ENCODE measurements at places on chromosomes 6 and 20.

GRCh38 chr20:50191544-50192363, 1.1 kb downstream of the CEBPB start:
- DNase-seq: peak; percentile 61

DNA sequence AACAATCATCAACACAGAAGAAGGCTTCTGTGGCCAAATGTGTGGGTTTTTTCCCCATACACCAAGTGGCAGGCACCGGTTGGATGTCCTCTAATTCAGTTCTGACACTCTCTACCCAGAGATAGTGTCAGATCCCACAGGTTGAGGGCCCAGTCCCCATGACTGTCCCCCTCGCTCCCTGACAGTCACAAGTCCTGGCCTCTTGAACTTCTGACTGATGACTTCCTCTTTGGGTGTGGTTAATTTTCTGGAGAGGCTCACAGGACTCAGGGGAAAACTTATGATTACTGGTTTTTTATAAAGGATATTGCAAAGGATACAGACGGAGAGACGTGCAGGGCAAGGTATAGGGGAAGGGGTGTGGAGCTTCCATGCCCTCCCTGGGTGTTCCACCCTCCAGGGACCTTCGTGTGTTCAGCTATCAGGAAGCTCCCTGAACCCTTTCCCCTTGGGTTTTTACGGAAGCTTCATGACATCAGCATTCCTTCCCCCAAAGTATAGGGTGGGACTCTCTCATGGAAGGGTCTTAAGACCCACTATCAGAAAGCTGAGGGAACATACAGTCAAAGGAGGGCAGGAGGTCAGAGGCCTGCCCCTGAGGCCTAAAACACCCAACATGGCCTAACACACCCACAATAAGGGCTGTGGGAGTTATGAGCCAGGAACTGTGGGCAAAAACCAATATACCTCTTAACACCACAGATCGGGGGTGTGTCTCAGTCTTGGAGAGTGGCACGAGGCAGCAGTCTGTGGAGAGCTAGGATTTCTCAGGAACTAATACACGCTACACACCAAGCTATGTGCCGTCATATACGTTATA, 33.3 kb downstream of the FARS2 start:
- no peak for DNase-seq

GRCh38 chr6:52407467-52407866, 12.7 kb upstream of the EFHC1 start:
- DNase-seq: no peak

GRCh38 chr6:1577896-1578745, 31.6 kb upstream of the FOXC1 start:
- DNase-seq: no peak

DNA sequence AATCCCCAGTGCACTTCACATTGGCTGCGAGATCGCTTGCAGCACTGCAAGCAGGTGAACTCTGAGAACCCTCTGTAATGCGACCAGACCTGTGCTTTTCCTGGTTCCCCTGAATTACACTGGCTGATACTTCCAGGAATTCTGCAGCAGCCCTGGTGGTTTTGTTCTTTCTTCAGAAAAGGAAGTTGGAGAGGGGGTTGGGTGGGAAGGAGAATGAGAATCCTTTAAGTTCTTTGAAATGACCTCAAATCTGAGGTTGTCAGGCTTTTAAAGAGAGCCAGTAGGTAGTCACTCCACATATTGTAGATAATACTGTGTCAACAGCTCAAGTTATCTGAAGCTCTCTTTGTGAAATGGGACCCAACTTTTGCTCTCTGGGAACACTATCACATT, 62.4 kb downstream of the GCNT2 start:
- no peak for DNase-seq

DNA sequence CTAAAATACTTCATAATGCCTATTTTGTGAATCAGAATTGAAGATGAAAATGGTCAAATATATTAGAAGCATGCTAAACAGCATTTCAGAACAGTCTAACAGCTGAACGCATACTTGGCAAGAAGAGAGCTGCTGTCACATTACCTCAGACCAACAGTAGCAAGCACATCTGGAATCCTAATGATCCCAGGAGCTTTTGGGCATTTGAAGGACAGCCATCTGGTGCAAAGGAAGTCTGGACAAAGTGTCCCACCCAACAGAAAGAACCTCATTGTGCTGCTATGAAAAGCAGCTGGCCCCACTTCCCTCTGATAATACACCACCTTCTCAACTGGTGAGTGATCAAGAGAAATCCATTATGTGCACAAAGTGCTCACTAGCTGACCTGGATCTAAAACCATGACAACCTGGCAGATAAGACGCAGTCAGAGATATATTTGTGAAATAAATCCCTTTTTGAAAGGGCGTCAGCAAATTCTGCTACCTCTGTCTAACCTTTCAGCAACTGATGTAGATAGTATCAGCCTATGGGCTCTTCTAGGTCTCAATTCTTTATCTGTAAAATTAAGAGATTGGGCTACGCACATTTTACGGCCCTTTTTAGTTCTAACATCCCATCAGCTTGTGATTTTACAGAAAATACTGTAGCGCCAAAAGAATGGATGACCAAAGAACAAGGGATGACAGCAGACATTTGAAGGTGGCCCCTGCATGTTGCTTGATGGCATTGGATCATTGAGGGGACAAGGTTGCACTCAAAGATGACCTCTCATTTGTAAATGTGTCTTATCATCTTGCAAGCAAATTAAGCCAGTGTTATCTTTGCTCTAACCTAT, 78.7 kb downstream of the SGK1 start:
- DNase-seq: peak; percentile 38

GRCh38 chr20:58685988-58686387, 6.6 kb upstream of the NPEPL1 start:
- no peak for DNase-seq

DNA sequence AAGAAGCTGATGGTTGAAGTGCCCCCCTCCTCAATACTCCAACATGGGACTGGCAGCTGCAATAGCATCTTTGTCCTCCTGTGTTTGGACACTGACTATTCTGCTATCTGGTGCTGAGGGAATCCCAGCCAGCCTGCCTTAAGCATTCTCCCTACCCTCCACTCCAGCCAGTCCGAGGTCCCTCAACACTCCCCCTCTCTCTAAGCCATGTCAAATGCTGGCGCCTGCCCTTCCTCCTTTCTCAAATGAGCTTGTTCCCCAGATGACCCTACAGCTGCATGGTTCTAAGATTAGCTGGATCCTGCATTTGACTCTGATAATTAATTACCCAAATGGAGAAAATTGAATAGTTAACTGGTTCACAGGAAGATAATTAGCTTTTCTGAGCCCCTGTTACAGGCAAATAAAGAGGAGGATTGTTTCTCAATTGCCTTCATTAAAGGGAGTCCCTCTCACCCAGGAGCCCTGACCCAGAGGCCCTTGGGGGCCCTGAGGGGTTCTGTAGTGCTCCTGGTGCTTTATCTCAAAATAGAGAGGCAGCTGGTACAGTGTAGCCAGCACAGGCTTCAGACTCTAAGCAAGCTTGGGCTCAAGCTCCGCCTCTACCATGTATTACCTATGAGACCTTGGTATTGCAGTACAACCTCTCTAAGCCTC, 37.9 kb upstream of the CHD6 start:
- no peak for DNase-seq

- DNase-seq: no peak
These were observed 37.8 kb upstream of the ANKEF1 start for GRCh38 chr20:9996944-9997343.

GRCh38 chr20:55273149-55273548, 732.2 kb downstream of the CBLN4 start:
- no peak for DNase-seq

- no peak for DNase-seq
These were observed 308.2 kb downstream of the SLC35F1 start for GRCh38 chr6:118215269-118215668.

DNA sequence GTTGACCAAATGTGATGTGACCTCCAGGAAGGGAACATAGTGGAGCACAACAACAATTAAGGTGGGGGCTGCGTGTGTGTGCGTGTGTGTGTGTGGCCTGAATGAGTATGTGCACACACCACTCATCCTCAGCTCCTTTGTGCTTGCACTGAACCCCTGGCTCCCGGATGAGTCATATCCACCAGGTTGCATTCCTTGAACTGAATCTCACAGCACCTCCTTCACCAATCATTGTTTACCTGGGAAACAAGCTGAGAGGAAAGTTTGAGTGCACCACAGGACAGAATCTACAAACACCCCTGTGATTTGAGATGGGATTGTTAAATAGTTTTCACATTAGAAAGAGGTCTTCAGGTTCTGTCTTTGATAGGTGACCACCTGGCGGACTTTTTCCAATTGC, 33.7 kb upstream of the GPR6 start:
- no peak for DNase-seq

DNA sequence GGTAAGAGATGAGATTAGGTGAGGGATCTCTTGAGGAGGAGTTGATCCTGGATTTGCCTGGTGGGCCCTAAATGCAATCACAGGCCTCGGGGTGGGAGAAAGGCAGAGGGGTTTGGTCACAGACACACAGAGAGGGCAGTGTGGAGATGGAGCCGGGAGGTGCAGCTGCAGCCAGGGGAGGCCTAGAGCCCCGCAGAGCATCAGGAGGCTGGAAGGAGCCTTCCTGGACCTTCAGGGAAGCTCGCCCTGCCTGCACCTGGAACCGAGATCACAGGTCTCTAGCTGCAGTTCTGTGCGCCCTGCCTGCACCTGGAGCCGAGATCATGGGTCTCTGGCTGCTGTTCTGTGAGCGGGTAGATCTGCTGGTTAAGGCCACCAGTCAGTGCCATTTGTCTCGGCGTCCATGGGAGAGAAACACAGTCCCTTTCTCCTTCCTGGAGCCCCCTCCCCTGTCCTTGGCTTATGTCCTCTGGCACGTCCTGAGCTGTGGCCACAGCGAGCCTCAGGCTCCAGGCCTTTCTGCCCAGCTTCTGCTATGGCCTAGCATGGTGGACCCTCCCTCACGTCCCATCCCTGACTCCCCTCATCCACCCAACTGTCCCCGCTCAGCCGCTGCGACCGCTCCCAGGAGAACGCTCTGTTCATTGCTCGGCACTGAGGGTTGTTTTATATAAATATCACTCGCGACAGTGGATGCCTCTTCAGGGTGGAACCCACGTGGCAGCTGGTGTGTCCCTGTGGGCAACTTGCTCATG, 112.0 kb downstream of the DACT2 start:
- no peak for DNase-seq

- no peak for DNase-seq
These were observed 15.3 kb downstream of the PRDM1 start for GRCh38 chr6:106101466-106101865.

DNA sequence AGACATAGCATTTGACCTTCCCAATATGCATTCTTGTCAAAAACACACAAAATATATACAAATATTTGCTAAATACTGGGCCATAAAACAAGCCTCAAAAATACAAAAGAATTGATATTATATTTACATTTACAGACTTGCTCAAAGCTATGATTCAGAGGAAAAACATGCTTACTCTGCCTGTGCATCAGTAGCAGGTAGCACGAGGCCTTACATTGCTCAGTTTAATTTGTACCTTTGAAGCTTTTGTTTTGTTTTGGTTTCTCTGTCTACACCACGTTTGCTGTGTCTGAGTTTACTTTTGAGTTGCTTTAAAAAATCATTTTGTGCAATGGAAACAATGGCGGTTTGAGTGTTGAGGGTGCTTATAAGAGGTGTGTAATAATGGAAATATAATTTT, 99.3 kb downstream of the PHF3 start:
- no peak for DNase-seq

- no peak for DNase-seq
These were observed 174.0 kb downstream of the THBS2 start for GRCh38 chr6:169079650-169080049.

GRCh38 chr6:149249370-149250357, 67.8 kb upstream of the TAB2 start:
- no peak for DNase-seq

DNA sequence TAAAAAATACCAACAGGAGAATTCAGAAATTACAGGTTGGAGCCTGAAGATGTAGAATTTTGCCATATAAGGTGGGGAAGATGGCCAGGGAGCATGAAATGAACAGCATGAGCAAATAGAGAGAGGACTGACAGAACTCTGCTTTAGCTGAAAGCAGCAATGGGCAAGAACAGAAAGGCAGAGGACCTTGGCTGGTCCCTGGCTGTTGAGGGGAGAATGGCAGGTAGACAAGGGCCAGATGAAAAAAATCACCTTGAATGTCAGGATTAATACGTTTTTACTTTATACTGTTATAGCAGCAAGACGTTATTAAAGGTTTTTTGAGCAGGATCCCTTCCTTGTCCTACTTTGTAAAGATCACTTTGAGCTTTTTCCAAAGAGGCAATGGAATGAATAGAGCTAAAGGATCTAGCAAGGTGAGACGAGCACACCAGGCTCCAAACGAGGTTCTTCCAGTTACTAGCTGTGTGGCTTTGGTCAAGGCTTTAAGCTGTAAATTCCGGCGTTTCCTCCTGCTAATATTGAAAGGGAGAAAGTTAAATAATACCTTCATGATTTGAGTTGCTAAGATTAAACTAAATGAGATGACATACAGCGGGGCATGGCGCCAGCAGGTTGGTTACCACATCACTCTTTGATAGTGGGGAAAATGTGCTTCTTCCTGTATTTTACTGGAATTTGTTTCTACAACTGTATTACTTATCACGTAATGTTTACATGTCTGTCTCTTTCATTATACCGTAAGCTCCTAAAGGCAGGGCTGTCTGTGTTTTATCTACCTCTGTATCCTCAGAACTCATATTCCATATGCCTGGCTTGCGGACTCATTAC, 776 bp downstream of the PPIL1 start:
- no peak for DNase-seq

GRCh38 chr20:61662226-61662967, 403.3 kb downstream of the TAF4 start:
- no peak for DNase-seq

DNA sequence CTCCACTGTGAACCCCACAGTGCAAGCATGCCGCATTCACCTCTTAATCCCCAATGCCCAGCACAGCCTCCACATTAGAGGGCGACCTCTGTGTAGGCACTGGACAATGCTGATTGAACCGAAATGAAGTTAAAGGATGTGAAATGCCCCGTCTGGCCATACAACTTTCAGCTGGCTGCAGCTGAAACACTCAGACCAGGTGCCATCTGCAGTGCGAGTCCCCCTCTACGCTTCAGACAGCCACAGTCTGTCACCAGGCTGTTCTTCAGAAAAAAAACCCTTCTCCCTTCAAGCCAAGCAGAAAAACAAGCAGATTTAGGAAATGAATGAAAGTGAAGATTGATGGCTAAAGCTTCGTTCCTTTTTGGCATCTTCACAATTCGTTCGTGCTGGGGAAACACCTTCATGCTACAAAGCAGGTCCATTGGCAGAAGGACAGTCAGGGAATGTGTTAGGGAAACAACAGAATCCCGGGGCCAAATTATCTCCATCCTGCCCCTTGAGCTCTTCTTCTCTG, 44.7 kb downstream of the TNFAIP3 start:
- DNase-seq: no peak

DNA sequence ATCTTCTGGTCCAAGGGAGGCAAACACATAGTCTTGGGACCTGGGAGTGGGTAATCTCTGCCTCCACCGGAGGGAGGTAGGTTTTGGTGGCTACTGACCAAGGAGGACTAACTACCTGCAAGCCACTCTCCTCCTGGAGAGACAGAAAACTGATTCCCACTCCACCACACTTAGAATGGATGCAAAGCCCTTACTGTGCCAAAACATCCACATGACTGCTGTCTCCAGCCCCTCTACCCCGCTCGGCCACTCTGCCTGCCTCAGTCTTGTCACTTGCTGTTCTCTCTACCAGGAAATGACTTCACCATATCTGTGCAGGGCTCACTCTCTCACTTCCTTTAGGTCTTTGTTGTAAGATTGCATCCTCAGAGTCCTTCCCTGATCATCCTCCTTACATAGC, 129.5 kb upstream of the ARG1 start:
- no peak for DNase-seq

Measured in caudate nucleus (tissue), 63 donors.